Activated CD4-positive, CD25-positive, alpha-beta regulatory T cell treated with anti-CD3 and anti-CD28 coated beads, Interleukin-2, amount 50 U/mL, for 16 hours (primary cell): ENCODE measurements at places on chromosomes 2 and 18.

- DNase-seq: no peak
Observed at GRCh38 chr2:28975671-28976070, 5.4 kb upstream of the TOGARAM2 start.

DNA sequence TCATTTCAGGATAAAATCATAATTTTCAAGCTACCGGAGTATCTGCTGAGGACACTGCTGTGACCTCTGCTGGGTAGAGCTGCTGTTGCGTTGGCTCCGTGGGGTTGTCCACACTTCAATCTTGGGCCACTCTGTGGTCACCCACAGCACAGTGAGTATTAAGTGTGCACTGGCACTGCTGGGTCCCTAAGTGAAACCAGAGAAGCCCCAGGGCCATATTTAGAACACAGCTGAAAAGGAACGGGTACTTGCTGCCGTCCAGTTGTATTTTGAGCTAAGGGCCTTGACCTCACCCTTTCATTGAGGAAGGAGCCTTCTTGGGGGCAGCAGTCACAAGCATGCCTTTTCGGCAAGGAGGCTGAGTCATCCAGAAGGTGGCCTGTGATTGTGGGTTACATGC, 10.1 kb downstream of the SLC9A4 start:
- DNase-seq: no peak

GRCh38 chr18:60327880-60328279, 44.7 kb downstream of the MC4R start:
- DNase-seq: no peak

DNA sequence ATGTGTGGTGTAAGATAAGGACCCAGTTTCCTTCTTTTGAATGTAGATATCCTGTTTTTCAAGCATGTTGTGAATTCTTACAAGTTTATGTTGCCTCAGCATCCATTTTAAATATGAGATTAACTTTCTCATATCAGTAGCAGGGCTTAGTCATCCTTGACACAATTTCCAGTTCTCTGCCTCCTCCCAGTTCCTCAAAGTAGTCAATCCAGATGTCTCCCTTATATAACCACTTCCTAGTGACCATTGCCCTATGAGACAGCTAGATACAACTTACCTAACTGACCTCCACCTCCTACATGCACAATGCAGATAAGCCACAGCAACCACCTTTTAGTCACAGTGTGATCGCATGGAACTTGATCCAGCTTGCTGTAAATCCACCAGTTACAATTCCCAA, 269.2 kb upstream of the ZNF521 start:
- DNase-seq: no peak

DNA sequence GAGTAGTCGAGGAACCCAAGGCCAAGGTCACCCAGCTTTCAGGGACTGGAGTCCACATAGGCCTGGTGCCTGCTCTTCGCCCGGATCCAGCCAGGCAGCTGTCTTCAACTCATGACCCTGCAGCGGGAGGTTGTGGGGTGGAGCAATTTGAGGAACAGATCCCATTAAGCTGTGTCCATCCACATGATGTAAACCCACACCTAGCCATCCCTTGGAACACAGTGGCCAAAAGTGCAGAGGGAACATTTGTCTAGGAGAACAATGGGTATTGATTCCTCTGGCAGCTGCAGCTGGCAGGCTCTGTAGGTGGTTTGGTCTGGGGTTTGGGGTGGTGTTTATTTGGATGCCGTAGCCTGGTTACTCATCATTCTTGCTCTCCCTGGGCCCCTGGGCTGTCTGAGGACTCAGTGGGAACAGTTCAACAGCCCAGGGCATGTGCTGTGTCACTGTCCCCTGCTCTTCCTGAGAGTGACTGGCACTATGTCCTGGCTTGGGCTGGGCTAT, 99.4 kb downstream of the TFCP2L1 start:
- DNase-seq: no peak

GRCh38 chr2:113784823-113785744, 28.6 kb upstream of the SLC35F5 start:
- no peak for DNase-seq

GRCh38 chr2:150212722-150213171, 274.7 kb downstream of the RND3 start:
- no peak for DNase-seq

GRCh38 chr2:215794829-215795546, 218.4 kb downstream of the MREG start:
- DNase-seq: no peak

GRCh38 chr2:186349508-186349907, 136.6 kb upstream of the ZC3H15 start:
- no peak for DNase-seq

- no peak for DNase-seq
Observed at GRCh38 chr2:105339414-105339813, 2.1 kb downstream of the C2orf49 start.

DNA sequence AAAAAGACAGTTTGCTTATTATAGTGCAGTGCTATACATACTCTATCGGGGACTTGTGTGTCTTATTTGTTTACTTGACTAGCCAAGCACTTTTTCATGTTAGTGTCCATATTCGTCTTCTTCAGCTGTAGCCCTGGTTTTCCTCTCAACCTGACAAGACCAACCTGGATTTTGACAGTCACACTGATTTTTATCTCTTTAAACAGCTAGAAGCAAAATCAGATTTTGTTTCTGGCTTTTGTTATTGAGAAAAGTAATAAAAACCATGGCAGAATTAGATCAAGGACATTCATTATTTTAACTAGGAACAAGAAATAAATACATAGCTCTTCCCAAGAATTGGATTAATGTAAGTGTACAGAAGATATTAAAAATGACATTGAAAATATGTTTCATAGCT, 56.8 kb downstream of the SPATS2L start:
- DNase-seq: no peak

- no peak for DNase-seq
Observed at GRCh38 chr2:196079052-196079451, 10.4 kb upstream of the DNAH7 start.

GRCh38 chr2:133431289-133431688, 137.0 kb downstream of the NCKAP5 start:
- no peak for DNase-seq

GRCh38 chr2:187574969-187575750, 20.9 kb upstream of the TFPI start:
- no peak for DNase-seq

DNA sequence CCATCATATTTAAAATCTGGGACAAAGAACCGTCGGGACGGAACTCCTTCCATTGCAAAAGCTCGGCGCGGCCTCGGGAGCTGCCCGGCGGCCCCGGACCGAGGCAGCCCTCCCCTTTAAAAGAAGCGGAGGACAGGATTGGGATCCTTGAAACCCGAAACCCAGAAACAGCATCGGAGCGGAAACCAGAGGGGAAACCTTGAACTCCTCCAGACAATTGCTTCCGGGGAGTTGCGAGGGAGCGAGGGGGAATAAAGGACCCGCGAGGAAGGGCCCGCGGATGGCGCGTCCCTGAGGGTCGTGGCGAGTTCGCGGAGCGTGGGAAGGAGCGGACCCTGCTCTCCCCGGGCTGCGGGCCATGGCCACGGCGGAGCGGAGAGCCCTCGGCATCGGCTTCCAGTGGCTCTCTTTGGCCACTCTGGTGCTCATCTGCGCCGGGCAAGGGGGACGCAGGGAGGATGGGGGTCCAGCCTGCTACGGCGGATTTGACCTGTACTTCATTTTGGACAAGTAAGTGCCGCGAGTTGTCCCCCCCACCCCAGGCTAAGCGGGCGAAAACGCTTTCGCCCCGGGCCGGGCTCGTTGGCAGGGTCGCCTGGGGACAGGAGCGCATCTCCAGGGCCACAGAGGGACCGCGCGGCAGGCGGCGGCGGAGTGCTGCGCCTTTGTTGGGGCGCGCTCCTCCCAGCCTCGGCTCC, at the start of gene ANTXR1:
TSS of gene ANTXR1 (plus strand) at position 38 of the 698 bp plus-strand sequence. CDS start at position 359, 321 bp downstream.
- no peak for DNase-seq

DNA sequence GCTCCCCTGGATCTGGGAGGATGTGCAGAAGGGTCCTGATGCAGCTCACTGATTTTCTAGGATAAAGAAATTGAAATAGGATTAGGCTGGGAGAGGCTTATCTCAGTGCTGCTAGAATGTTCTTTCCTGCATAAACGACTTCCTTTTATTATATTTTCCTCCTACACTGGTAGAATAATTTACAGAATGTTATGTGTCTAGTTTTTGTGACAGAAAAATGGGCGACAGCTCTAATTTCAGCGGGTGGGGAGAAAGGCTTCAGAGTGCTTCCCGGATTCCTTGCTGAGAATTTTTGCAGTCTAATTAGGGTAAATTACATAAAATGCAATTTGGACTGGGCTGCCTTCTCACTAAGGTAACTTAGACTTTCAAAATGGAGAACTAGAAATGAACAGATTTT, 66.2 kb downstream of the SKA1 start:
- DNase-seq: no peak

- DNase-seq: no peak
Observed at GRCh38 chr2:109174214-109174613, 45.2 kb downstream of the SH3RF3 start.

GRCh38 chr18:64436111-64436510, 287.2 kb upstream of the LINC00305 start:
- no peak for DNase-seq

DNA sequence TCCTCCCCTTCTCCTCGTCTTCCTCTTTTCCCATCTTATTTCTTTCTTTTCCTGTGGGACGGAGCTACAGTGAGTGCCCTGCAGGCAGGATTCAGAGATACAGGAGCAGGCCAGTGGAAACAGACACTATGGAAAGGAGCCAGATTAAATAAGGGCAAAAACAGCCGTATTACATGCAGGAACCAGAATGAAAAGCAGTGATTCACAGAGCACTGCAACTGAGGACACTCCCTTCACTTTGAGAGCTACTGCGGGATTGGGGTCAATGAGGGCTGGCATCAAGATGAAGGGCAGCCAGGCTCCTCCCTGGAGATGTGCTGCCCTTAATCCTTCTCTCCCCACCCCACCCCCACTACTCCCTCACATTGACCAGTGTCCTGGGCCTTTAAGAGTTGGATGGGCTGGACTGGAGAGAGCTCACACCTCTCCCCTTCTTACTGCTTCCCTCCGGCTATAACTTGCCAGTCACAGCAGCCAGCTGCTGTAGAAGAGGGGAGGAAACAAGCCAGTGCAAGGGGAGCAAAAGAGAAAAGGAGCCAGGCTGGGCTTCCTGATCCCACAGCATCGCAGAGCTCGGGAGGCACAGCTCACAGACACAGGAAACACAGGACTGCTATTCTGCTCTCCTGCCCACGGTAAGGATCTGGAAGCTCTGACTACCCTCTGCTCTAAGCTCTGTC, at the start of gene PLCD4:
TSS of gene PLCD4 (plus strand) at position 464 of the 680 bp plus-strand sequence. CDS start 7,841 bp downstream, outside the sequence.
- no peak for DNase-seq

DNA sequence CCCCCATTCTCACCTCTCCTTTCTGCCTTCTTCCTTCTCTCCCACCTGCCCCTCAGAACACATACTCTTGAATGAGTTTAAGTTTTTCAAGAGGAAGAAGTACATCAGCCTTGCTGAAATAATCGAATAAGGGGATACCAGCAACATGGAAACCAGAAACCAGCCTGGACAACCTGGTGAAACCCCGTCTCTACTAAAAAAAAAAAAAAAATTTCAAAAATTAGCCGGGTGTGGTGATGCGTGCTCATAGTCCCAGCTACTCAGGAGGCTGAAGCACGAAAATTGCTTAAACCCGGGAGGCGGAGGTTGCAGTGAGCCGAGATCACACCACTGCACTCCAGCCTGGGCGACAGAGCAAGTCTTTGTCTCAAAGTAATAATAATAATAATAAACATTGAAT, 75.0 kb upstream of the SLC1A4 start:
- DNase-seq: no peak

- no peak for DNase-seq
Observed at GRCh38 chr2:241904011-241904718, 34.6 kb downstream of the RTP5 start.

GRCh38 chr2:74849228-74849892, 15.4 kb downstream of the HK2 start:
- no peak for DNase-seq

DNA sequence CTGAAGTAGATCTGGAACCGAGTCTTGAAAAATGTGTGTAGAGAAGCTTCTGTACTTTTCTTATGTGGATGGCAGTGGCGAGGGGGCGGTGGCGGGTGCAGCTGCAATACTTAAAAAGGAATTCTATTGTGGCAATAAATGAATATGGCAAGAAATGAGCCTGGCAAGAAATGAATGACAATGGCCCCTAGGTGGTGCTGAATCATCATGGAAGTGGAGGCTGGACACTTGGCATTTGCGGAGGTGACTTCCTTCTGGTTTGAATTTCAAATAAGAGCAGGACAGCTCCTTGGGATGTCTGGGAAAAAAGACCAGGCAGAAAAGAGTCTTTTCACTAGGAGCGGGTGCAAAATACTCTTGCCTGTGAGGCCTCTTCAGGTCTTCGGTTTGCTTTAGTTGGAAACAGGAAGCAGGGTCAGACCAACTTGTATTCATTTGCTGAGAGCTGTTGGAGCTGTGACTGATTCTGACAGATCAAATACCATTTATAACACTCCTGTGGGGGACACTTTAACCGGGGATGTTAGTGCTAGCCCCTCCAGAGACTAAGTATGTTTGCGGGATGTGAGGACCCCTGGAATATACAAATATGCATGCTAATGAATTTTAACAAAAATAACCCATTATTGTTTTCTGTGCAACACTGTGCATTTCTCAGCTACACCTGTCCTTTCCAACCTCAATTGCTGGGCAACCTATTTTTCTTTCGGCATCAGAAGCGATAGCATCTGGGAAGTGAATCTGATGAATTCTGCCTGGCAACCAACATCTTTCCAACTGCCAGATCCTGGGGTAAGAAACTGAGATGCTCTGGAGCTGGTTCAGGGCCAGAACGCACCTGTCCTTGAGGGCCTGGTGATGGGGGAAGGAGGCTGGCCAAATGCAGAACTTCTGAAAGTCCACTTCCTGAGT, 35.4 kb downstream of the FASTKD2 start:
- no peak for DNase-seq

GRCh38 chr18:49006641-49007454, 56.1 kb upstream of the SMAD7 start:
- DNase-seq: no peak

GRCh38 chr18:28175150-28175929, 1.6 kb downstream of the CDH2 start:
- no peak for DNase-seq

- DNase-seq: no peak
Observed at GRCh38 chr2:57890464-57890863, 156.1 kb upstream of the VRK2 start.

GRCh38 chr2:58638256-58638805, 397.2 kb upstream of the FANCL start:
- DNase-seq: no peak
